Fibroblast of the aortic adventitia (primary cell): ENCODE measurements at places on chromosomes 11 and 22. TPM values are rescaled to one million over a fixed set of nuclear protein-coding genes. Genes with fewer than 3 reads are reported as not detected.

- DNase-seq = no peak
Measured at GRCh38 chr11:129731316-129731715, 84.3 kb upstream of the TMEM45B start.

- no peak for DNase-seq
Measured at GRCh38 chr11:12189543-12190235, 79.3 kb downstream of the MICAL2 start.

DNA sequence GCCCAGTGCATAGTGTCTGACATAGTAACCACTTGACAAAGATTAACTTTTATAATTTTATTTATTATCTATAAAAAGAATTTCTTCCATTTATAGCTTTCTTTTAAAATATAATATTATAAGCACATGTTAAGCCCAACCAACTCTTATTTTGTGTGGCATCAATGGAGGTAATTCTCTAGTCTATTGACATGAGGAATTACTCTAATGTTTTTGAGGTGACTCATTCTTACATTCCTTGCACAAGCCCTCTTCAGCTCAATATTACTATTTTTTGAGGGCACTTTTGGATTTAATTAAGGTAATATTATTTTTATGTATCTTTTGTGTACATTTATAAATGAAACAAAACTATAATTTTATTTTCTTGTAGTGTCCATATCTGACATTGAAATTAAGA, 59.6 kb downstream of the AASDHPPT start:
- DNase-seq = no peak

Gene CYTH4
- 0.25 and 0.72 TPM in 2 replicates for total RNA-seq
